Mesenteric fat pad (tissue), 1 donor: ENCODE measurements at places on chromosomes 2 and 18. TPM values are rescaled to one million over a fixed set of nuclear protein-coding genes. Genes with fewer than 3 reads are reported as not detected.
A peak's percentile ranks its signal among the peaks of the same experiment; 100 is the strongest.

DNA sequence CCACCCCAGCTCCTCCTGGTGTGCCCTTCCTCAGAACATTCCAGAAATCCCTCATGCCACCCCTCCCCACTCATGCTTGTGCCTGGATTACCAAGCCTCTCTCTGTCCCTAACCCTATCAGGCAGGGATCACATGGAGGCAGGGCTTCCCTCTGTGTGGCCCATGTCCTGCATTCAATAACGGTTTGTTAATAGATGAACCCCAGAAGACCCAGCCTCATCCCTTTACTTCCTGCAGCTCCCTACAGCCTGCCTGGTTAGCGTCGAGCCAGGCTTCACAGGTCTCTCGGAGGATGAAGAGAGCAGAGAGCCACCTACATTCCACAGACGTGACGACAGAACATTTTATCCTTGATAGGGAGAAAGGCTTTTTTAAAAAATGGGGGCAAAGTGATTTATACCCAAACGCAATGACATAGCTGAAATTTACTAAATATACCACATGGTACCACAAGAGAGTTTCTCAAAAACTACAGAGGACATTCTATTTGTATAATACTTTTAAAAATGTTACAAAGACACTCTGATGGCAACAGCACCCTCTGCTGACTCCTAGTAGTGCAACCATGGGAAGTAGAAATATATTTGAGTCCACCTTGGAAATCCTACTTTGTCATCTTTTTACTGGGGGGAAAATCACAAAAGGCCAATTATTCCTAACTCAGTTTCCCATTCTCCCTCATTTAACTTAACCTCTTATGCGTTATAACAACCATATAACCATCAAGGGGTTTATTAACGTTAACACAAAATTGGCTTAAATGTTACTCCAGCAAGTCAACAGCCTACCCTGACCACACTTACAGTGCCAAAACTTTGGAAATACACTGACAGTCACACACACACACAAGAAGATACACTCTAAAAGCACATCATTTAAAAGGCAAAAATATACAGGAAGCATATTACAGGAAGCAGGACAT, 30.7 kb downstream of the FBXO15 start:
- no peak for DNase-seq

GRCh38 chr18:75880925-75881504, 453.5 kb upstream of the SMIM21 start:
- DNase-seq: no peak

DNA sequence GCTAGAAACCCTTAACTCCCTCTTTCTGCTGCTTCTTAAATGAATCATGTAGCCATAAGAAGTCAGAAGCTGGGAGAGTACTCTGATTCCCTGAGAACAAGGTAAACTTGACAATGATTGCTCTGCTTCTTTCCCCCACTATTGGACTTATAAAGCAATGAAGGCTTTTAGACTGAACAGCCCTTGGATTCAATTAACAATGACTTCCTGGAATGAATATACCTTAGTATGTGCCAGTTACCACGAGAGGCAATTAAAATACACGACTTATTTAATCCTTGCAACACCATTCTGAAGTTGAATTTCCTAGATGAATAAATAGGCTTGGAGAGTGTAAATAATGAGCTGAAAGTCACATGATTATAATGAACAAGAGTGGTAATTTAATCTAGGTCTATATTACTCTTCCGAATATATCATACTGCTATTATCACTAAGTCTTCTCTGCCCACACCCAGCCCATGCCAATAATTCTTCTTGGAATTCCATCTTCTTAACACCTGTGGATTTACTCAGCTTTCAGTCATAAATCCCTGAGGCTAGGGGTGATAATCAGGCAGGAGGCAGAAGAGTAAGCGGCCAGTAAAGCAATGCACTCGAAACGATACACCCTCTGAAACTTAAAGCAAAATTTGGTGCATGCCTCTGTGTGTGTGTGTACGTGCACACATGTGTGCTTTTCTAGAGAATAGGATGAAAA, 170.2 kb downstream of the ATAD2B start:
- DNase-seq: no peak

DNA sequence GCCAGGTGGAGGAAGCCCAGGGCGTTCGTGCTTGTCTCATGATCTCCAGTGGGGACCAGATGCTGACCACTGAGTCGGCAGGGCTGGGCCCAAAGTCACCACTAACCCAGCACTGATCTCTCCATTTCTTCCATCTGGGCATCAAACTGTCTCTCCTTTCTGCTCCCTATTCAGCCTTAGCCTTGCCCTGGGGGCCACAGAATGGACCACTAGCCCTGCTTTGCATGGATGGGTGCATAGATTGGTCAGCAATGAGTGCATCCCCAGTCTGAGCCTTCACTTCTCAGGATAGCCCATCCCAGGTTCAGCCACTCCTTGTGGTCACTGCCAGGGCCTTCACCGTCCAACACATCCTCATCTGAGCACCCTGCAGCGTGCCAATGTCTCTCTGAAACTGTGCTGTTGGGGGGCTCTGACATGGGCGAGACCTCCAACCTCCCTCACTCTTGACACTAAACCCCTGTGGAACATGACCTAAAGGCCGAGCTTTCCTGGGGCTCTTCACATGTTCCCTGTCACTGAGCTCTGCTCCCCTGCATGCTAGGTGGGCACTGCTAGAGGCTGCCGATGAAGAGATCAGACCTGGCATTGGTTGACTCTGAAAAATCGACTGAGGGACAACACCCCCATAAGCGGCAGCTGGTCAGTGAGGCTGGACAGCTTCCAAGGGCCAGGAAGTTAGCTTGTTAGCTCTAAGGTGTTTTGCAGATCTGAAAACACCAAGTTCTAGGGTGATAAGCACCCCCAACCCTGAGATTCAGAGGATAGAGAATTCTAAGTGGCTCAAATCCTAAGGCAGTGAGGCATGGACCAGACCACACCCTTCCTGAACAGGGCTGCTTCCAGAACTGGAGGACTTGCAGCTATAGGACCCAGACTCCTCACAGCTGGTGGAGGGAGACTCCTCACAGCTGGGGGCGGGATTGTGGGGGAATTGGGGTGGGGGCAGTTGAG, 61.7 kb downstream of the HS1BP3 start:
- peak; percentile 74 for DNase-seq

- DNase-seq: no peak
These were observed 201.0 kb downstream of the PMAIP1 start for GRCh38 chr18:60100778-60101177.

DNA sequence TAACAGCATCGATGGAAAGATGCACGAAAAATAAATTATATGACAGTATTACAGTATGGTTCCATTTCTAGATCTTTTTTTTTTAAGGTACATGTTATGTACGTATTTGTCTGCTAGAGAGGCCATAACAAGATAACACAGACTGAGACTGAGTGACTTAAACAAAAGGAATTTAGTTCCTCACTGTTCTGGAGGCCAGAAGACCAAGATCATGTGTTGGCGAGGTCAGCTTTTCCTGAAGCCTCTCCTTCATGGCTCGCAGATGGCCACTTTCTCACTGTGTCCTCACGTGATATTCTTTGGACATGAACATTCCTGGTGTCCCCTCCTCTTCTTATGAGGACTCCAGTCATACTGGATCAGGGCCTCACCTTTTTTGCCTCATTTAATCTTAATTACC, 177.4 kb downstream of the CAPN13 start:
- no peak for DNase-seq

DNA sequence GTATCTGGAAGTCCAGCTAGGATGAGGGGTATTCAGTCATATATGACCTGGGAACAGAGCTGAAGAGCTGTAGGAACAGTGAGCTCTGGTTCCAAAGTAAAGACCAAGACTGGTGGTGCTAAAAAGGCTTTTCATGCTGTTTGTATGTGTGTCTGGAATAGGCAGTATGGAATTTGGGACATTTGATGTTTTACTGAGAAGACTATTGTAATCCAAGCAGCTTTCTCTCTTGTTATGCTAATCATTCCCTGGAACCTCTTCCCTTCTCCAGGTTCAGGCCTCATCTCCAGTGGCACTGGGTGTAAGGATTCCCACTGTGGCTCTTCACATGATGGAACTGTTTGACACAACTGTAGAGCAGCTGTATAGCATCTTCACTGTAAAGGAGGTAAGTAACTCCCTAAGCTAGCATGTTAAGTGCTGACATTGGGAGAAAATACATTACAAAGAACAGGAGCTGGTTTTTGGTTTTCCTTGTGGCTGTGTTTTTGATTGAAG, 23.3 kb downstream of the C2orf74 start:
- no peak for DNase-seq

- DNase-seq: no peak
These were observed 77.7 kb downstream of the GULP1 start for GRCh38 chr2:188369365-188369764.

DNA sequence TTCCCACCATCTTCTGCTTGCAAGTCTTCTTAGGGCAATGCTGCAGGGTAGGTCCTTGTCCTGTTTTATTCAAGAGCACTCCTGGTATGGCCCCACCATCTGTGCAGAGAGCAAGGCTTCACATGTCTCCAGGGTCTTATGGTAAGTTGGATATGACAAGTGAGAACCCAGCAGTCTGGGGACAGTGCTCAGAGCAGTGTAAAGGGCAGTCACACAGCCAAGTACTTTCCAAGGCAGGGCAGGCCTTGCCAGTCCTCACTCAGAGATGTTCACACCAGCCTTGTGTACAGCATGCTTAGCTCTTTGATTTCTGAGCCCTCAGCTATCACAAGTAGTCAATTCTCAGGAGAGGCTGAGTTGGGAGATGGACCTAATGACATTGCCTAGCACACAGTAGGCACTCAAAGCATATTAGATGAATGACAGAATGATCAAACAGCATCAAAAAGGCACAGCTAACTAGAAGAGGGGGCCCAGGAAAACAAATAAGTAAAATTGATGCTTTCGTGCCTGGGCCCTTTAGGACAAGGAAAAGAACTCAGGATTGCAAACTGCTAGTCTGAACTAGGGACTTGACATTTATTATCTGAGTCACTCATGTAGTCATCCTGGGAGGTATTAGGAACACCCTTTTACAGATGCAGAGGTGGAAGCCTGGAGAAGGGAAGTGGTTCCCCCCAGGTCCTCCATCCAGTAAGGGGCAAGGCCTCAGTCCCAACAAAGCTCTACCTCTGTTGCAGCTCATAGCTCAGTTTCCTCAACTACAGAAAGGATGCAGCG, 86.7 kb upstream of the CTAGE1 start:
- no peak for DNase-seq

DNA sequence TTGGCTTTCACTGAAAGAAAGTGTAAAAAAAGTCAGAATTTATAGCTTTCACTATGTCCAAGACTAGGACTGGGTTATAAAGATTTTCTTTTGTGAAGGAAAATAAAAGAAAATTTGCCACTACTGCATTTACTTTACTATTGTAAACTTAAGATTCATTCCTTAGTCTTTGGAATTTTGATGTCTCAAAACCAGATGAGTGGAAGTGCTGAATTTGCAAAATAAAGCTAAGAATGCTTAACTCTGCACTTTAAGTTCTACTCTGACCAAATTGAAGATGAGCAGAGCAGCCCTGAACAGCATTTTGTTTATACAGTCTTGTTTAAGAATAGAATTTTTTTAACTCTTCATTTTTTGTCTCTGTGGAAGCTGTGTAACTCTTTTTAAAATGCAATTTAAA, 102.4 kb downstream of the ICA1L start:
- no peak for DNase-seq

- no peak for DNase-seq
These were observed 31.2 kb downstream of the SALL3 start for GRCh38 chr18:79010802-79011201.

DNA sequence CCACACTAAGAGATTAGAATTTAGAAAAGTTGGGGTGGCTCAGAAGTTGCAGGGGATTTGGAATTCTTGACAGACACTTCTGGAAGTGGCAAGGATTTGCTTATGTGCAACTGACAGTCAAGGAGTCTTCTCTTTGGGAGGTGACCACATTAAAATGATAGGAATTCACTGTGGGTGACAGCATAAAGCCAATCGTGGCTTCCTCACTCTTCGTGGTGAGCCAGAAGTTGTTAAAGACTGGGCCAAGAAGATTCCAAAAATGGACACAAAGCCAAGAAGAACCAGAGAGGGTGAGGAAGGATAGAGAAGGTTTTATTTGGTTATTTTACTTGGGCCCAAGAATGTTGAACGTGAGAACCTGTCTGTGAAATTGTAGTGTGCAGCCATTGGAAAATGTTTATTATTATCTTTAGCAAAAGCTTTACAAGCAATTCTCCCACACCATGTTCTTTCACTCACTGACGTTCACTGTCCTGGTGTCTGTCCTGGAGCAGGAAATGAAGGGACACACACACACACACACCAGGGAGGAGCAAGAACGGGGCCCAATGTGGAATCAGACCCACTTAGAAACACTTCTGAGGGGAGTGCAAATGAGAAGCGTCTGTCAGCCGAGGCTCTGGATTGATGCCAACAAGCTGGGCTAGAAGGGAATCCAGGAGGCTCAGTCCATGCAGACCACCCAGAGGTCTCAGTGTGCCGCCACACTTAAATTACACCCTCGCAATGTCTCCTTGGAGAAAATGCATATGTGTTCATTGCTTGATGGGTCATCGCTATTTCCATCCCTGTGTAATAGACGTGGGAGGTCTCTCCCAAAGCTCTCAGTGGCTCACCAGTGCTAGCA, 37.2 kb downstream of the STEAP3 start:
- DNase-seq: peak; percentile 53

DNA sequence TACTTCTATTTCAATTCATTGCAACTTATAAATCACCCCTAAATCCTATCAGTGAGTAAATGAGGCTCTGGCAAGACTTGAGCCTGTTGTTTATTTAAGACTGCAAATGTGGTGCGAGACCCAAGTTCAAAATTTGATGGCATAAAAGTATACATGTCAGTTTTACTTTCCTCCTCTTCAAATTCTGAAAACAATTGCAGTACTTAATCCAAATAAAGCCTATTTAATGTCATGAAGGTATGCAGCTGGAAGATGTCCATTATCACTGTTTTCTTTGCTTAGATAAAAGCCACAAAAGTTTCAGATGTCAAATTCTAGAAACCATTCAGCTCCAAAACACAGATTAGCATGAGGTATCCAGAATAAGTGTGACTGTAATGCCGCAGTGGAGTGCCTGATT, 3.3 kb downstream of the APCDD1 start:
- DNase-seq: no peak

- DNase-seq: no peak
These were observed 122.4 kb upstream of the LINC00305 start for GRCh38 chr18:64271246-64271645.

- DNase-seq: no peak
These were observed 19.6 kb upstream of the INO80D start for GRCh38 chr2:206105541-206105940.

GRCh38 chr18:76922107-76922506, 99.8 kb downstream of the ZNF236 start:
- DNase-seq: no peak

- no peak for DNase-seq
These were observed 38.5 kb downstream of the HPCAL1 start for GRCh38 chr2:10341193-10341592.

The BOLL gene
- not detected for total RNA-seq

The TWSG1 gene
- 20.4 TPM for total RNA-seq
